Fibroblast of skin of abdomen (primary cell): ENCODE measurements at places on chromosomes 7 and 10.

DNA sequence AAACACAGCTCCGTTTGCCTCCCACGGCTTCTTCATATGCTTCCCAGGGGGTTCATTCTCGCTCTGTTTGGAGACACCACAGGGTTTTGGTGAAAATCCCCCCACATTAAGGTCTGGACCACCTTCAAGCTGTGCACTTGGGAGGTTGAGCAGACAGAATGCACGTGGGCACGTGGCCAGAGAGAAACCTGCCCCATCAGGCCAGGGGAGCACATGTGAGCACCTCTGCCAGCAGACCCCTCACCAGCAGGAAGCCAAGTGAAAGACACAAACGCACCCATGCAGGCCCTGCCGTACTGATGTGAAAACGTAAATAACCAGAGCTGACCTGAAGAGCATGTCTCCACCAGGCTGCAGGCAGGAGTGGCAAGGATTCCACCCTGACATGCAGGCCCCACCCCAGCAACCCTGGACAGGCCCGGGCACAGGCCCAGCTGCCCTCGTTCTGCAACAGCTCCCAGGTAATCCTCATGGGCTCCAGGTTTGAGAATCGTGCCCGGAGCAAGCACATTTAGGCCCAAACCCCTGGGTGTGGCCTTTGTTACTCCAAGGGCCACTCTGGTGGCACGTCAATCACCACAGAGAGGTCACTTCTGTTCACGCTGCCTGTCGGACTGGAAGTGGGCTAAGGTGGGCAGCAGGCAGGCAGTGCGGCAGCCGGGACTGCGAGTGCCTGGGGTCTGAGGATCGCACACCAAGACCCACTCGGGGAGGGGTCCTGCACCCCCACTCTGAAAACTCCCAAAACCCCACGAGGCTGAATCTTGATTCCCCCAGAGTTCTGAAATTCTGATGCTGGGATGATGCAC, 184.4 kb downstream of the PTPRN2 start:
- no peak for DNase-seq

DNA sequence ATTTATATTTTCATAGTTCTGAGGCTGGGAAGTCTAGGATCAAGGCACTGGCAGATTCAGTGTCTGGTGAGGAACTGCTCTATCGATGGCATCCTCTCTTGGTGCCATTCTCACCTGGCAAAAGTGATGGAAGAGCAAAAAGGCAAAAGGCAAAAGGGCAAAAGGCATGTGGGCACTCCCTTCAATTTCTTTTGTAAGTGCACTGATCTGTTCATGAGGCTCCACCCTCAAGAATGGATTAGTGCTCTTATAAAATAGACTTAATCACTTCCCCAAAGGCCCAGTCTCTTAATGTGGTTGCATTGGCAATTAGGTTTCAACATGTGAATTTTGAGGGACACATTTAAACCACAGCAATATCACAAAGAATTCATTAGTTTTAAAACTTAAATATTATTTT, 16.1 kb downstream of the TAS2R60 start:
- DNase-seq: no peak

DNA sequence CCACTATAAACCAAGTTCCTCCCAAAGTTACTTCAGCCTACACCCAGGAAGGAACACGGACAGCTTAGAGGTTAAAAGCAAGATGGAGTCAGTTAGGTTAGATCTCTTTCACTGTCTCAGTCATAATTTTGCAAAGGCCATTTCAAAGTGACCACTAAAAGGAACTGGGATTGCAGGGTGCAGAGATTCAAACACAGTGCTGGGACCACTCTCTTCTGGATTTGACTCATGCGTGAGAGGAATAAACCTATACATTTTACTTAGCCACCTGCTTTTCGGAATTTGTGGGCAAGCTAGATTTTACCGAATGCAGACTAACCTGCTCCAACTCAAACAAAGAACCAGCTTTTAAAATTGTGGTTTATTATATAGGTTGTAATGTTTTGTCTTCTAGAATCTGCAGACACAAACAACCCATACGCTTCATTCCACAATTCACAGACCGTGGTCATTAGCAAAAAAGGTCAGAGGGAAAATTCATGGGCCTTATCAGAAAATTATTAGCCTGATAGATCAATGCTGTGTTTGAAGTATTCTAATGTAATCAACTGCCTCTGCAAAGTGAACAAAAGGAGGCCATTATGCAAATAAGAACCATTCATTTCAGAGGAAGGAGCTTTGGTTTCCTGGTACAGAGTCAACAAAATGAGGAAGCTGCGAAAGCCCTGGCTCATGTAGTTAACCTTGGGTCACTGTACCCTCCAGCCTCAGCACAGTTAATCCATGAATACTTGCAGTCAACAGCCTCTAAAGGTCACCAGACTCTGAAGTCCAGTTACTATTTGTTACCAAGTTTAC, 342.7 kb upstream of the KLF6 start:
- DNase-seq: no peak

- no peak for DNase-seq
Observed at GRCh38 chr10:58433571-58433970, 48.4 kb downstream of the TFAM start.

DNA sequence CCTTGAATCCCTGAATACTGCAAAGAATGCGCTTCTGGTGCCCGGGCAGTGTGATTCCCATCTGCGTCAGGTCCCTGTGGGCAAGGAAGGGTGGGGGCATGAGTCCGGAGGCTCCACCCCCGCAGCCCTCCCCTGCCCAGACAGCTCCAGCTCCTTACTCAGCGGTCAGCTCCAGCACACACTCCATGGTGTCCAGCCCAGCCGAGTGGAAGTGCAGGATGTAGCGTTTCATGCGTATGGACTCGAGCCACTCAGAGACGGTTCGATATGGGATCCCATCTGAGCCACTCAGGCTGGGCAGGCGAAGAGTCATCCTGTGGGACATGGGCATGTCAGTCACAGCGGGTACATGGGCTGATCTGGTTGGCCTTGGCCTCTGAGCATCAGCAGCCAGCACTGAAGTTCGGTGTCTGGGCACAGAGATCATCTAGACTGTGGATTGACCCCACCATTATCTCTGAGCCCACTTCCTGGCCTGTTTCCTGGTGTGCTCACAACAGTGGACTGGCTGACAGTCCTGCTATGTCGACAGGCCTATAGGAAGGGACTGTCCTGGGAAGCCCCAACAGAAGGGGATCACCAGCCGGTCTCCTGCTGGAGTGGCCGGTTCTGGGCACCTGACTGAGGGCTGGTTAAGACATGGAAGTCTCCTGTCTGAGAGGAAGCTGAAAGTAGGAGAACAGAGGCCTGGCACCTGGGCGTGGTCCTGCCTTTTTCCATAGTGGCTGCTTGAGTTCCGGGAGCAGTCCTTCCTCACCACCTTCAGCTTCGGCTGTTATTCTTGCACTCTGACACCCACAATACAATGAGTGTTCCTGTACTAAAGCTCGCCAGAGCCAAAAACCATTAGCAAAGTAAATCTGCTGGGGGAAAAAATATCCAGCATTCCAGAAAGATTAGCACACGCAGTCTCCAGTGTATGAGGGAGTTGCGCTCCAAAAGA, 10.6 kb downstream of the ZYX start:
- peak; percentile 84 for DNase-seq

DNA sequence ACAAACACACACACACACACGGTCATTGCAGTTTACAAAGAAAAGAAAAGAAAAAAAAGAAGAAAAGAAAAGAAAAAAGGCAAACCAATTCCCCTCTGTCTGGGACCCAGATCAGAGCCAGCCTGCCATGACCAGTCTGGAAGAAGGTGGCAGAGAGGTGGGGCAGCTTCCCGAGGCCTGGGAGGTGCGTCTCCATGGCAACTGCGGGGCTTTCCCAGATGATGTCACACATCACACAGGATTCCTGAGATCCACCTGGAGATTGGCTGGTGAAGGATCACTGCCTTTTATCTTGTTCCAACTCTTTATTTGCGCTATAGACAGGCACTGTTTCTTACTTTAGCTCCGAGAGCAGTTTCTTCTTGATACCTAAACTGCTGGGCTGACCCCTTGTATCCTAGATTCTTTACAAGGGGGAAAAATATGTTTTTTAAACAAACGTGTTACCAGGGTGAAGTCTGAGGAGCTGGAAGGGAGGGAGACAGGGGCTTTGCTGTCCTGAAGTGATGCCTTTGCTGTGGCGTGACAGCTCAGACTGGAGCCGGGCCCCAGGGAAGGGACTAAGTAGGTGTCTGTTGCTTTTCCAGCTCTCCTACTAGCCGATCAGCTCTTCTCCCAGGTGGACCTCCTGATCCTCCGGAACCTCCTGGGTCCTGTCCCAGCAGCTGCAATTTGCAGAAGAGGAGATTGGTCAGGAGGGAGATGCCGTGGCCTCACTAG, 298.5 kb downstream of the KLF6 start:
- no peak for DNase-seq

GRCh38 chr7:30752979-30753378, 1.0 kb downstream of the INMT start:
- no peak for DNase-seq
